ENCODE measurements at places on chromosomes 11 and 22. TPM values are rescaled to one million over a fixed set of nuclear protein-coding genes. Genes with fewer than 3 reads are reported as not detected.

DNA sequence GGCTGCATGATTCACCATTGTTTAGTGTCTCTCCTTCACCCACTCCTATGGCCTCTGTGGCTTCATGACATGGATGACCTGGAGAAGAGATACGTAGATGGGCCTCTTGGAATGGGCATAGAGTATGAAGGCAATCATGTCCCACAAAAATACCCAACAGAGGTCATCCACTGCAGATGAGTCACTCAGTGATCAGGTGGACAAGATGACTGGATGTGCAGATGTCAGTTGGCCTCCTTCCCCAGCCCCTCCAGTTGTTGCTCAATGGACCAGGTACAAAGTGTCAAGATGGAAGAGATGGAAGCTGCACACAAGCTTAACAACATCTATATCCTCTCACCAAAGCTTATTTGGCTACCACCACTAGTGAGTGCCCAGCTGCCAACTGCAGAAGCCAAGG is 41.0 kb upstream of the CLPB start:
- DNase-seq: peak; percentile 22

- DNase-seq: no peak
Observed at GRCh38 chr11:6925636-6926207, 504 bp upstream of the ZNF215 start.

DNA sequence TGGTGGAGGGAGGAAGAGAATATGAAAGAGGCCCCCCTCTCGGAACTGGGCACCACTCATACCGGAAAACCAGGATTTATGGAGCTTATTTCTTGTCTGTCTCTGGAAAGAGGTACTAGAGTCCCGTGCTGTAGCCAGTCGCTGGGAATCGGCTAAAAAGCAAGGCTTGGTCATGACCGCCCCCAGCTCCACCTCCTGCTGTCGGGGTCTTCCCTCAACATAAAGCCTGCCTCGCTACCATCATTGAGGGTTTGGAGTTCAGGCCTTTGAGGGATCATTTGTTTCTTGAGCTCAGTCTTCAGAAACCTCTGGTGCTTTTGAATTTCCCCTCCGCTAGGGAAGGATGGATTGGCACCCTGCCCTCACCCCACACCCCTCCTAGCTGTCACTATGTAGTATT is 97.1 kb downstream of the TSPAN18 start:
- DNase-seq: no peak

- DNase-seq: no peak
Observed at GRCh38 chr11:72307439-72307838, 63.5 kb upstream of the PHOX2A start.

GRCh38 chr11:7665473-7666291 is 7.6 kb downstream of the CYB5R2 start:
- DNase-seq: peak; percentile 66

- no peak for DNase-seq
Observed at GRCh38 chr11:32072872-32073643, 17.8 kb upstream of the RCN1 start.

GRCh38 chr11:119157063-119157462 is 8.2 kb downstream of the ABCG4 start:
- DNase-seq: no peak

GRCh38 chr22:44385781-44386180 is 73.0 kb upstream of the SHISAL1 start:
- DNase-seq: no peak

- no peak for DNase-seq
Observed at GRCh38 chr11:125084761-125085231, 21.7 kb downstream of the SLC37A2 start.

DNA sequence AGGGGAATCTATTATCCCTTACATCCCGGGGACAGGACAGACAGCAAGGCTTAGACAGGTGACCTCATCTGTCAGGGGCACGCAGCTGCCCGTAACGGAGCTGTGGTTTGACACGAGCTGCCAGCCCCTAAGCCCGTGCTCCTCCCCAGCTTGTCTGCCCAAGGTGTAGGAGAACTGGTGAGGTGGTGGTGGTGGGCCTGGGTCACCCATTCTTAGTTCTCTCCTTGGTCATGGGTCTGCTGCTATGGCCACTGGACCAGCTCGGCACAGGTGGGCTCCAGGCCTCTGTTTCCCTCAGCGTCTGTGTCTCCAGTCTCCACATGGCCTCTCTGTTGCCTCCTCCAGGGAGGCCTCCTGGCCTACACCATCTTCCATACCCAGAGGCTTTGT is 5.4 kb downstream of the PARVG start:
- DNase-seq: no peak

DNA sequence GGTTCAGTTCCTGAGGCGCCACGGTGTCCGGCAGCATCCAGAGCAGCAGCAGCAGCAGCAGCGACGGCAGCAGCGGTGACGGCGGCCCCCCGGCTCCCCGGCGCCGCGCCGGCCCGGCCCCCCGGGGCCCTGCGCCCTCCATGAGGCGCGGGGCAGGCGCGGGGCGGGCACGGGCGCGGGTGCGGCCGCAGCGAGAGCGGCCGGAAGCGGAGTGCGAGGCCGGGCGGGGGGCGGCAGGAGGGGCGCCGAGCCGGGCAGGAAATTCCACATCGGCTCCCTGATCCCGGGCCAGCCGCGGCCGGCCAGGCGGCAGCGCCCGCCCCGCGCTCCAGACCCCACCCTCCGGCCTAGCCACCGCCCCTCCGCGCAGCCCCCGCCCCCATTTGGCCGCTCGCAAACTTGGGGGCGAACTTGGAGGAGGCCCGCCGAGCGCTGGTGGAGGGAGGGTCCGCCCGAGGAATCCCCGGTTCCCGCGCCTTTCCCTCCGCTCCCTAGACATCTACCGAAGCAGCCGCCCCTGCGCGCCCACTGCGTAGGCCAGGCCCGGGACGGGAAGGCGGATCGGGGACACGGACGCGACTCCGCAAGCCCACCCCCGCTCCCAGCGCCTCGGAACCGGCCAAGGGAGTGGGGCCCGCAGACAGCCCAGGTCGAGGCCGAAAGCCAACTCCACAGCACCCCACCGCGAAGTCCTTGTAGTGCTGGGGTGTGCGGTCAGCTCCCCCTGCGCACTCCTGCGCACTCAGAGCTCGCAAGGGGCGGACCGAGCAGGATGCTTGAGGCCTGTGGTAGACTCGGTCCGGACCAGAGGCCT is at the start of gene SCARF2:
Gene SCARF2, minus strand, starts transcription at position 213 of the 814 bp plus-strand sequence. Its CDS starts 71 bp downstream, at position 142.
- no peak for DNase-seq

DNA sequence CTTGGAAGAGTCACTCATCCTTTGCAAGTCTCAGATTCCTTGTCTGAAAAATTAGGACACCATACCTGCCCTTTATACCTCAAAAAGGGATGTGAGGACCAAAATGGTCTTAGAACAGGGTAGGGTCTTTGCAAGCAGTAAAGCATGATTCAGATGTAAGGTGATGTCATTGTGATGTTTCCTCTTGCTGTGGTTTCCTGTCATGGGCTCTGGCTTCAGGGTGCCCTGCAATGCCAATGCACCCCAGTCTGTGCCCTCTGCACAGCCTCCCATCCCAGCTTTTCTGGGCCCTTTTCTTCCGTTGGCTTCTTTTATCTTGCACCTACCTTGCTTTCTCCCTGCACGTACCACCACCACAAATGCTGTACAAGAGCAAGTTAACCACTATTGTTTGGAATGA is 87.8 kb upstream of the NNMT start:
- DNase-seq: peak; percentile 23

DNA sequence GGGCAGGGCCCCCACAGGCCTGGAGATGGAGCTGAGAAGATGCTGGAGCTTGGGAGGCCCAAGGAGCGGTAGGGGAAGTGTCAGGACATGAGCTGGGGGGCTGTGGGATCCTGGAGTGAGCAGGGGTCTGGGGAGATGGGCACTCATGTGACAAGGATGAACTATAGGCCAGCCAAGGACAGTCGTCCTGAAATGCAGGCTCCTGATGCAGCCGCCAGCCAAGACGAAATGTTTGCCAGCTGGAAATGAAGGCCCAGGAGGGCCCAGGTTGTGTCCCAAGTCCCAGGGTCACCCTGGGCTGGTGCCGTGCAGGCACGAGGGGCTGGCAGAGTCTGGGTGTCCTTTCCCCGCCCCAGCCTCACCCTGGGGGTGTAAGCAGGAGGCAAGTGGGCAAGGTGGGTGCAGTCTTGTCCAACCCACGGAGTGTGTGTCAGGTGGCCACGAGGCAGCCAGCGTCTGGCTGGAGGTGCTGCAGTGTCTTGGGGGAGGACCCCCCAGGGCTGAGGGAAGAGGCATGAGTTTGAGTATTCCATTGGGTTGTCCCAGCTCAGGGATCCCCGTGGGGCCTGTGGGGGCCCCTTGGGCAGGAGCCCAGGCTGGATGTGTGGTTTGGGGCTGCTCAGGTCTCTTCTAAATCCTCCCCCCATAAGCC is 21.4 kb downstream of the MRGPRG start:
- no peak for DNase-seq

DNA sequence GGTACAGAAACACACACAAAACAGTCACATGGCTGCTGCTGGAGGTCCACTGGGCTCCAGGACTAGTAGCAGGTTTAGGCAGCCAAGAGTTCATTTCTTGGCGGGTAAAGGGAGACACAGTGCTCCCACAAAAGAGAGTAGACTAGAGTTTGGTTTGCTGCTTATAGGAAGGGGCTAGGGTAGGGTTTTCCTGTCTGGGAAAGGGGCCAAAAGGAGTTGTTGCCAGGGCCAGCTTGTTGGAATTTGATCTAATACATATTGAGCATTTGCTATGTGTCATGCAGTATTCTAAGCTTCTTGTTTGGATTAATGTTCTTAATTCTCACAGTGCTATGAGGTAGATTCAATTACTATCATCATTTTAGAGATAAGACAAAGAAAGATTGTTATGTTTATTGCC is 195.1 kb upstream of the PLET1 start:
- DNase-seq: peak; percentile 46

DNA sequence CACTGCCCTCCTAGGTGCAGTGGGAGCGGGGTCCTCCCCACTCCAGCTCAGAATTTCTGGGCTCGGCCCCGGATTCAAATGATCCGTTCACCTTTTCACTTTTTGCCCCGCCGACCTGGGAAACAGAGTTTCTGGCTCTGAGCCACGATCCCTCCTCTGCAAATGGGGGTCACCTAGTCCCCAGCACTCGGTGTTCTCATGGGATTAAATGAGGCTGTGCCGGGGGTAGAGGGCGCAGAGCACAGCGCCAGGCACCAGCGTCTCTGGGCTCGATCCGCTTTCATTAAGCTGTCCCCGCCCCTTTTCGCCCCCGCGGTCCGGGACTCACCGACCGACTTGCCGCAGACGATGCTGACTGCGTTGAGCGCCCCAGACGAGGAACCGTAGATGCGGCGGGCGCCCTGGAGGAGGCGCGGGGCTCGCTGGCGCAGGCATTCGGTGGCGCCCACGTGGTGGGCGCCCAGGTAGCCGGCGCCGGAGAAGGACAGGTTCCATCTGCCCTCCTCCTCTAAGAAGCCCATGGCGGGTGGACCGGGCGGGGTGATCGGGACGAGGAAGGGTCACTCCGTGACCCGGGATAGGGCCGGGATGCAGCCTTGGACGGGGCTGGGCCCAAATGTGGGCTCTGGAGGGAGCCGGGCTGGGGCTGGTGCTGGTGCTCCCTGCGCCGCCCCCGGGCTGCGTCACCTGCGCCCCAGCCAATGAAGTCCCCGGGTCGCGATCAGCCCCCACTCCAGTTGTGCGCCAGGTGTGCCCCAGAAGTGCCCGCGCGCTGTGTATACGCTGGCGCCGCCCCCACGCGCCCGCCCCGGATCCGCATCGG is at the start of gene PNPLA5:
Gene PNPLA5, minus strand, starts transcription at position 654 of the 823 bp plus-strand sequence. Its CDS starts 133 bp downstream, at position 521.
- DNase-seq: no peak

DNA sequence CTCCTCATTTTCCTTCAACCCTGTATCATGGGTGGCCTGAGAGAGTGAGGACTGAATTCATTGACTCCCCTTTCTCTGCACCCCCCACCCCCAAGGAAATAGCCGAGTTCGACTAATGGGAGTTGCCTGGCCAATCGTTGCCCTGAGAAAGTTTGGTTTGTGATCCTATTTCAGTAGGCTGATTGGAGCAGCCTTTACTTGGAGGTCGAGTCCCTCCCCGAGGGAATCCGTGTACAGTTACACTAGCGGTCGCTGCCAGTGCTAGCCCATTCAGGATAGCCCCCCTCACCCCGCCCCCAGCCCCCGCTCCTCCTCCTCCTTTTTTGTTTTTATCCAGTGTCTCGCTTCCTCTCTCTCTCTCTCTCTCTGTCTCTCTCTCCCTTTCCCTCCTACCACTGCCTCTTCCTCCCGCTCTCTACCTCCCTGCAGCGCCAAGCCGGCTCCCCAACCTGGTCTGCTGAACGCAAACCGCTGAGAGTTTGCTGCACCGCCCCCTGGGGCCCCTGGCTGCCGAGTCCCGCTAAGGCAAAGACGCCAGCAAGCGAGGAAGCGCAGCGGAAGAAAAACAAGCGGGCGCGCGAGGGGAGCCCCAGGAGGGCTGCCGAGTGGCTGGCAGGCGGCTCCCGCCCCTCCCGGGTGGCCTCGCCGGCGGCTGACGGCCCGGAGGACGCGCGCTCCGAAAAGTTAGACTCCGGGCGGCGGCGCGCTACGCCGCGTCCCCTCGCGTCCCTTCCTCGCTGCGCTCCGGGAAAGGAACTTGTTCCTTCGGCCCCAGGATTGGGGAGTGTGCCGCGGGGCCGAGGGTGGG is at the start of gene GRAMD1B:
Gene GRAMD1B, plus strand, starts transcription at position 357 of the 808 bp plus-strand sequence. CDS start 524 bp downstream, outside the sequence.
- DNase-seq: peak; percentile 76

DNA sequence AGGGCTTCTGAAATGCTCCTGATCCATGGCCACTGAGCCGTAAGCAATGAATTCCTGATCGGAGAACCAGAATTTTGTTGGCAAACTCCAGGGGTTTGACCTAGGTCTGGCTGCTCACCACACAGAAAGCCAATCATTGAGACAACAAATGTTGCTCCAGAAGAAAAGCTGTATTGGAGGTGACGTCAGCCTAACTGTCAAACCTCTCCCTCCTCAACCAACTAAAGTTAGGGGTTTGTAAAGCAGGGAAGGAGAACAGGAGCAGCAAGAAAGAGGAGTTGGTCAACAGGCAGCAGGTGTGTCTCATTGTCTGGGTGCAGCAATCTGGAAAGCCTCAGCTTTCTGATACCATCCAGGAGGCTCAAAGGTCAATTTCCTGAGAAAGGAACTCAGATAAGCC is 133.7 kb upstream of the SEZ6L start:
- no peak for DNase-seq

TMEM25 gene
- 12.3 TPM for total RNA-seq

DCHS1 gene
- total RNA-seq: 0.66 TPM

IL17RA gene
- total RNA-seq: 4.5 TPM

MAP4K2 gene
- 23.3 TPM for total RNA-seq

PPFIBP2 gene
- 2.6 TPM for total RNA-seq

LRRC32 gene
- total RNA-seq: 0.17 TPM

HYOU1 gene
- total RNA-seq: 123 TPM

KRTAP5-2 gene
- total RNA-seq: not detected

CARD10 gene
- 22.4 TPM for total RNA-seq

PRG3 gene
- not detected for total RNA-seq

TRIM29 gene
- total RNA-seq: not detected

TIGD3 gene
- total RNA-seq: 0.40 TPM

Measured in HT1080 (cell line).